A549 treated with CpdA at 1 μM for 4 hours (cell line): ENCODE measurements at places on chromosomes 11 and 22. TPM values are rescaled to one million over a fixed set of nuclear protein-coding genes. Genes with fewer than 3 reads are reported as not detected.

Gene RIN1
- 28.6 to 42.5 TPM (median 39.3 TPM) in 5 replicates for total RNA-seq

Gene CABP2
- not detected in 5 replicates for total RNA-seq

Gene MS4A2
- total RNA-seq: not detected in 5 replicates

Gene LRRC74B
- total RNA-seq: 0.03 TPM in 1 of 5 replicates, not detected in the others

Gene LMO2
- 0.50 to 0.91 TPM (median 0.62 TPM) in 5 replicates for total RNA-seq

Gene USP2
- total RNA-seq: 0.24 to 0.60 TPM (median 0.45 TPM) in 5 replicates

Gene OR6T1
- not detected in 5 replicates for total RNA-seq

Gene F2
- total RNA-seq: 1.9 to 2.6 TPM (median 2.1 TPM) in 5 replicates

Gene TSPAN18
- total RNA-seq: 1.9 to 2.8 TPM (median 2.4 TPM) in 5 replicates

Gene OR4D11
- total RNA-seq: not detected in 5 replicates

Gene GLYATL2
- not detected in 5 replicates for total RNA-seq

Gene MOGAT2
- total RNA-seq: not detected in 5 replicates

Gene MRGPRX4
- not detected in 5 replicates for total RNA-seq

Gene SAA2
- 0.07 TPM in 1 of 5 replicates, not detected in the others for total RNA-seq

Gene TMEM109
- 99.5 to 133 TPM (median 128 TPM) in 5 replicates for total RNA-seq

Gene TMEM123
- total RNA-seq: 134 to 199 TPM (median 186 TPM) in 5 replicates

Gene MTMR3
- total RNA-seq: 7.7 to 10.0 TPM (median 9.4 TPM) in 5 replicates

Gene CPT1B
- total RNA-seq: 10.5 to 15.7 TPM (median 13.6 TPM) in 5 replicates

Gene OR52A1
- total RNA-seq: not detected in 5 replicates

Gene BBOX1
- not detected in 5 replicates for total RNA-seq

Gene YAP1
- 40.7 to 52.2 TPM (median 52.1 TPM) in 5 replicates for total RNA-seq

Gene NLRP14
- total RNA-seq: 0.05 TPM in 1 of 5 replicates, not detected in the others

Gene TRAF6
- total RNA-seq: 6.6 to 7.2 TPM (median 7.0 TPM) in 5 replicates

Gene AMPD3
- total RNA-seq: 7.8 to 10.1 TPM (median 8.8 TPM) in 5 replicates

Gene EHF
- total RNA-seq: 0.12 to 0.70 TPM (median 0.61 TPM) in 5 replicates

Gene SLC25A18
- total RNA-seq: 0.05 TPM in 1 of 5 replicates, not detected in the others

Gene SCGB1D2
- total RNA-seq: not detected in 5 replicates

Gene RAG1
- 0.08 to 0.40 TPM (median 0.16 TPM) in 5 replicates for total RNA-seq

Gene OR51B5
- 0.03 TPM in 1 of 5 replicates, not detected in the others for total RNA-seq

Gene MYOD1
- total RNA-seq: not detected in 5 replicates

Gene SESN3
- total RNA-seq: 0.08 to 0.34 TPM (median 0.13 TPM) in 5 replicates

Gene TMEM25
- 0.24 to 0.64 TPM (median 0.48 TPM) in 5 replicates for total RNA-seq

Gene ADM
- total RNA-seq: 67.4 to 127 TPM (median 82.1 TPM) in 5 replicates

Gene CABP4
- not detected in 5 replicates for total RNA-seq

Gene CENPM
- total RNA-seq: 25.6 to 40.3 TPM (median 36.6 TPM) in 5 replicates

Gene CACNA1I
- total RNA-seq: 0.02 to 0.05 TPM (median 0.03 TPM) in 5 replicates

Gene LRFN4
- total RNA-seq: 56.1 to 79.0 TPM (median 67.9 TPM) in 5 replicates

Gene NPAS4
- total RNA-seq: not detected in 5 replicates

Gene SCUBE2
- total RNA-seq: 0.27 to 0.70 TPM (median 0.57 TPM) in 5 replicates

Gene ELMOD1
- 0.17 to 0.49 TPM (median 0.37 TPM) in 5 replicates for total RNA-seq

Gene OR8H1
- not detected in 5 replicates for total RNA-seq

Gene LSP1
- total RNA-seq: 0.96 to 1.3 TPM (median 1.2 TPM) in 5 replicates

Gene OR51T1
- not detected in 5 replicates for total RNA-seq
